ENCODE measurements at places on chromosomes 13 and 19. TPM values are rescaled to one million over a fixed set of nuclear protein-coding genes. Genes with fewer than 3 reads are reported as not detected.

The ZNF557 gene
- 21.6 TPM for total RNA-seq

The TEX101 gene
- not detected for total RNA-seq

GRCh38 chr13:51920267-51920666 lies 58.5 kb downstream of the CCDC70 start:
- no peak for DNase-seq

The KLK14 gene
- total RNA-seq: not detected

GRCh38 chr13:82147526-82147925 lies 1734.7 kb downstream of the SLITRK1 start:
- DNase-seq: no peak

GRCh38 chr13:50800091-50800739 lies 43.3 kb downstream of the DLEU7 start:
- peak; percentile 2 for DNase-seq

DNA sequence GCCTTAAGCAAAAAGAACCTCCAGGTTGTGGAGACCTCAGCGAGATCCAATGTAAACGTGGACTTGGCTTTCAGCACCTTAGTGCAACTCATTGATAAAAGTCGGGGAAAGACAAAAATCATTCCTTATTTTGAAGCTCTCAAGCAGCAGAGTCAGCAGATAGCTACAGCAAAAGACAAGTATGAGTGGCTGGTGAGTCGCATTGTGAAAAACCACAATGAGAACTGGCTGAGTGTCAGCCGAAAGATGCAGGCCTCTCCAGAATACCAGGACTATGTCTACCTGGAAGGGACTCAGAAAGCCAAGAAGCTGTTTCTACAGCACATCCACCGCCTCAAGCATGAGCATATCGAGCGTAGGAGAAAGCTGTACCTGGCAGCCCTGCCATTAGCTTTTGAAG lies 58.5 kb downstream of the ARHGAP35 start:
- peak; percentile 54 for DNase-seq

DNA sequence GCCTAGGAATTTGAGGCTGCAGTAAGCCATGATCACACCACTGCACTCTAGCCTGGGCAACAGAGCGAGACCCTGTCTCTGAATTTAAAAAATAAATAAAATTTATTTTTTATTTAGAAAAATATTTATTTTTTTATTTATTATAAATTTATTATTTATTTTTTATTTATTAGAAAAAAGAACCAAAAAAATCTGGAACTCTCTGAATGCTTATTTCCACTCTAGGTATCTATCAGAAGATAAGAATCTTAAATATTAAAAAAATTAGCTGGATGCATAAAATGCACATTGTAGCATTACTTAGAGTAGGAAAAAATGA lies 82.8 kb downstream of the CDADC1 start:
- no peak for DNase-seq

Measured in renal cortical epithelial cell (primary cell).